ENCODE measurements at places on chromosomes 4 and X.
A peak's percentile ranks its signal among the peaks of the same experiment; 100 is the strongest.

- DNase-seq, result no peak
Observed at GRCh38 chr4:140816806-140817510, 60.8 kb upstream of the TBC1D9 start.

DNA sequence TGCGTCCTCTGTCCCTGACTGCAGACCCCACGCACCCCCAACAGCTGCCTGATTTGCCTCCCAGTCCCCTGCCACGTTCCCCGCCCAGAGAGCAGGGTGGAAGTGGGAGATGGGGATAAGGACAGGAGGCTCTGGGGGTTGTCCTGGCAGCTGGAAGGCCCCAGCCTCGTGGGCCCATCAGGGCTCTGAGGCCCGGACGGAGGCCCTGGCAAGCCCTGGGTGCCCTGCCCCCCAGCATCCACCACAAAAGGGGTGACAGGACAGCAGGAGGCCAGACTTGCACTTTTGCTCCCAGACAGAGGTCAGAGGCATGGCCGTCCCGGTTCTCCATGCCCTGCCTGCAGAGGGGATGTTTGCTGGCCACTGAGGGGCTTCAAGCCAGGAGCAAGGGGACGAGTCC, 4.7 kb downstream of the SH3TC1 start:
- no peak for DNase-seq

- DNase-seq, result no peak
Observed at GRCh38 chrX:151710457-151710856, 5.4 kb upstream of the FATE1 start.

DNA sequence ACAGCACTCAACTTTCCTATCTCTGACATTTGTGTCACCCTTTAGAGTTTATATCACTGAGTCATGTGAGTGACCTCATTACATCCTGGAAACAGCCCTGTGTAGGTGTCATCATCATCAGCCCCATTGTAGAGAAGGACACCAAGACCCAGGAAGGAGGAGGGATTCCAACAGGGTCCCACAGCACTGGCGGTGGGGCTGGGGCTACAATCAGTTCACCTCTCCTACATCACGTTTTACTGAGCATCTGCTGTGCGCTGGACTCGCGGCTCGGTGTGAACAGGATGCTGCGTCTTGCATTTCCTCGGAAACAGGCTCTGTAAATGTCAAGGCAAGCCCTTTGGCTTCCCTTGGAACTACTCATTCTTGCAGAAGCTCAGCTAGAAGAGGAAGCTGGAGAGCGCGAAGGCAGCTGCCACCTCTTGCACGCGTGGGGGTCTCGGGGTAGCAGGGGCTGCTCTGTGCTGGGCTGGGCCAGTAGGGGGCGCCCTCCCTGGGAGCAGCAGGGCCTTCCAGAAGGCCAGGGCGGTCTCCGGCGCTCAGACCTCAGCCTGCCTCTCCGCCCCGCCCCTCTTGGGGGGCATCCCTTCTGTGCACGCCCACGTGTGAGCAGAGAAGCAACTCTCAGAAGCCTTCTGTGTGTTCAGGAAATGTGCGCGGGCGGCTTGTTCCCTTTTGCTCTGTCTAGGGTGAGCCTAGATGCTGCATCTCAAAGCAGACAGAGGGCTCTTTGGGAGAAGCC, 29.0 kb downstream of the REELD1 start:
- DNase-seq, result no peak

DNA sequence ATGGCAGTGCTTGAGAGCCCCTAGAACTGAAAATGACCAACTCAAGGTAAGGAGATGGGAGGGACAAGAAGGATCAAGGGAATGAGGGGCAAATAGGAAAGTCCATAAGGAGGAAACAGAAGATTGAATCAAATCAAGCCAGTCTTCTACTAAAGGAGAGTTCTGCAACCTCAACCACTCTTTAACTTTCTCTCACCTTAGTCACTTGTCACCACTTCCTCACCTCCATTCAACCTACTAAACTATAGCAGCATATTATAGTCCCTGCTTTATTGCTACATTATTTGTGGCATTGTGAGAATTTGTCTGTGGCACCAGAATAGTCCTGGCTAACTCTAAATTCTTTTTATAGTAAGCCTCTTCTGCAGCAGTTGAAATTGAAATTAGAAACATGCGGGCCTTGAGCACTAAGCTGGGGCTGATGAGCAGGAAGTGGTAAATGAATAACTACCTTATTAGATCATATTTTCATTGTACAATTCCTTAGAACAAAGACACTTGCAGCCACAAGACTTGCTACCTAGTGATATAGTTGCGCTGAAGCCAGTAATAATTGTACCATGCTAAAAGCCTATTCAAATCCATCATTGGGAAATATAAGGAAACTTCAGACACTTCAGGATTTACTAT, 336.9 kb downstream of the ZNF674 start:
- no peak for DNase-seq

- DNase-seq, result peak; percentile 81
Observed at GRCh38 chr4:64539234-64539849, 130.1 kb upstream of the TECRL start.

DNA sequence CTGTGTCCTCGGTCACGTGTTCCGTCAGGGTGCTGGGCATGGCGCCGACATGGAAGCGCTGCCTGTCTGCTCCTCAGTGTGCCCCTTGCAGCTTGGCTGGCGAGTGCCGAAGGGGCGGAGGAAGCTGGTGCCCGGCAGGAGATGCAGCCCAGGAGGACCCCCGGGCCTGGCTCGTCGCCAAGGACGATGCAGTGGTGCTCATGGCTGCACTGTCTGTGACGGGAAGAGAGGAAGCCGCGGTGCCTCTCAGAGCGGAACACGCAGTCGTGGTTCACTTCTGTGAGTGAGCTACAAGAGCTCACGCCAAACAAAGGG, 38.1 kb downstream of the FGFRL1 start:
- DNase-seq, result no peak

DNA sequence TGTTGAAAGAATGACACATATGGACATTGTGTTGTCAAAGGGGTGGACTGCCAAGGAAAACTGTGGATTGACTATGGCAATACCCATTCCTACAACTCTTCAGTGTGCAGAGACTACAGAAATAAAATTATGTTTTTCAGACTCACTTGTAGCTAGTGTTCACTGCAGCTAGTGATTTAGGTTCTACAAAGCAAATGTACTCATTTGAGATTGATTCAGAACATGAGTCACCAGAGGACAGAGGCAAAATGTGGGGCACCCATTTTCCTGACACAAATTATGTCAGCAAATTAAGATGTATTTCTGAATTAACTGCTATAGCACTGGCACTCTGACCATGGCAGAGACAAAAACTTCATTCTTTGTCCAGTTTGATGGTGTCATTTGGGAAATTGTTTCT, 40.7 kb downstream of the SPCS3 start:
- no peak for DNase-seq

GRCh38 chr4:93605163-93605562, 223.4 kb upstream of the ATOH1 start:
- DNase-seq, result no peak

- DNase-seq, result no peak
Observed at GRCh38 chr4:17535906-17536305, 20.9 kb downstream of the CLRN2 start.

GRCh38 chrX:53153581-53153980, 59.6 kb downstream of the KANTR start:
- DNase-seq, result no peak

GRCh38 chr4:116925900-116926457, 159.4 kb downstream of the TRAM1L1 start:
- no peak for DNase-seq

DNA sequence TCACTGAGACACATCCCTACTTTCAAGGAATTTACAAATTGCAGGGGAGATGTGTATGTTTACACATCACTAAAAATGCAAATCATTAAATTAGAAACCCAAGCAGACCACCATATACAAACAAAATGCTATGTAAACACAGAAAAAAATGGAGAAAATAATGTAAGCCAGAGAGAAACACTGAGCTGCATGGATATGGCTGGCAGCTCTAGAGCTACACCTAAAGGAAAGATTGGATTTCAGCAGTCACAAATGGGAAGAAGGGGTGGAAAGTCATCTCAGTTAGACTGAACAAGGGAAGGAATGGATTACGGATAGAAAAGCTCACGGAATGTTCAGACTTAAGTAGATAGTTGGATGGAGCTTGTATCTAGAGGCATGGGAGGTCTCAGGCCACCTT, 186.3 kb downstream of the MOSPD2 start:
- no peak for DNase-seq

DNA sequence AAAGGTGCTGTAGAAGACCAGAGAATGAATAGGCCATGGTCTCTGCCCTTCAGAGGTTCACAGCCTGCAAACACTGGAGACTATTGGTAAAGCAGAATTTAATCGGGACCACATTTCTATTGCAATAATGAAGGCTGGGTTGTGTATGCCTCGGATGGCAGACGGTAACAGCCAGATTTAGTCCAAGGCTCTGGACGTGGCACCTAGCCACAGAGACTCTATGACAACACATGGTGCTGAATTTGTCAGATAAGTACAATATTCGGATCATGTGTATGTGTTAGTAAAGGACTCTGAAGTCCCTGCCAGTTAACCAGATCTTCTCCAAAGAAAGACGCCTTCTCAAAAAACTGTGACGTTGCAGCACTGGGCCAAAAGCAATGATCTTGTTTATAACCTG, 129.0 kb downstream of the DCTD start:
- peak; percentile 31 for DNase-seq

DNA sequence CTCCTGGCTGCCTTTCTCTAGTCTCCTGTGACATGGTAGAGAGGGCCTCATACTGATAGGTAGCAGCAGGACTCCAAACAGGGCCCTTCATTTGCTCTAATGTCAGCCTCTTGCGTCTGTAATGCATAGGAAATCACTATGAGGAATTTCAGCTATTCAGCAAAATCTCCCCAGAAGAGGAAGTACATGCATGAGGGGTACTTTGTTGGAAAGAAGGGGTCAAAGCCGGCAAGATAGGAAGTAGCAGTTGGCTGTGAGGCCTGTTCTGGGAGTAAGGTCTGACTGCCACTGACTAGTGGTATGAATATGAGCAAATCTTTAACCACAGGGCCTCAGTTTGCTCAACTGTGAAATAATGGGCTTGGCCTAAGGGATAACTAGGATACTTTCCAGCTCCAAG, 283.2 kb downstream of the ARHGAP10 start:
- no peak for DNase-seq

DNA sequence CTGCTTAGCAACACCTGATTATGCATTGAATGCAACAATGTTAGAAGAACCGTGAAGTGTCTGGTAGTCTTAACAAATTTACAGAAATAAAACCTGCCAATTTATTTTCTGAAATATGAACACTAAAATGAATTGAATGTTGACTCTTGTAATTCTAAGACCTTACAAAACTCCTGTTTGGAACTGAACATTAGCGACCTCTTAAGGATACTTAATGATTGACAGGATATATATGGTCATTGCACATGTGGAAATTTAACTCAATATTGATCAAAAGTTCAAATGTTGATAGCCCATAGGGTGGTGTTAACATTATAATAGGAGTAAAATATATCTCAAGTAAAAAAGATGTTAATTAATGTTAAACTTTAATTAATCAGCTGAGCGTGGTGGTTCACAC, 79.1 kb downstream of the TECRL start:
- DNase-seq, result no peak

DNA sequence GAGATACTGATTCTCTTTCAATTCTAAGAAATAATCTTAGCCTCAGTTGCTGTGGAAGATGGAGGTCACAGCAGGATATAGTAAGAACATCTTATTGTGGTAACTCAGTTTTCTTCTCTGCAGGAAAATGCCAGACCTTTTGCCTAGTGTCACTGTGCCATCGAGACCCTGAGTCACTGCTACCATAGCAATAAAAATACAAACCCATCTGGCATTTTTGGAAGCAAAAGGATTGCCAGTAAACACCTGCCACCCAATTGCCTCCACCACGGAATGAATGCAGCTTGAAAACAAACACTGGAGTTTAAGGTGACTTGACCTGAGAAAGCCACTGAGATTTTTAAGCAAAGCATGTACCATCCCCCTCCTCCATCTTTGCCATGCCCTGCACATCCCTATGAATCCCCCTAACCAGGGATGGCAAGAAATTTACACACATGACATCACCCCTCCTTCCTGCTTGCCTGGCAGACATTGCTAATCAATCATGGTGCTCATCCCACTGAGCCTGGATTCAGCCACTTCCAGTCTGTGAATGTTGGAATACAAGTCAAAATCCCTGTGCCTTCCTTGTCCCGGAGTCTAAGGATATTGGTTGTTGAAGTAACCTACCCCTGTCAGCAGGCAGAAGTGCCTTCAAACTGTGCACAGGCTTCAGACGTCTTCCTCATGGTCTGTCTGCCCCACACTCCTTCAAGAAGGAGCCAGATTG, 59.6 kb upstream of the MAMLD1 start:
- peak; percentile 29 for DNase-seq

DNA sequence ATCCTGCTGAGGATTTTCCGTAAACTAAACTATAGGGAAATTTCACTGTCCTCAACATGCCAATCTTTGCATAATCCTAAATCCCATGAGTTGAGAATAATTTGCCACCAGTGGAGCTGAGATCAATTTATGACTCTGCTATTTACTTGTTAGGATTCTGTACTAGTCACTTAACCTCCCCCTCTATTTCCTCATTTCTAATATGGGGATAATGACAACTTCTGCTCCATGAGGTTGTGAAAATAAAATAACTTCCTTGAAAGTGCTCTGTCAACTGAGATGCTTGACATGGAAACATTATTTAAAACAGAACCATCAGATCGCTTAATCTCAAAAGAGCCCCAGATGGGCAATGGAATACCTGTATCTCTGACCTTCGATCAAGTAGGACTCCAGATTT, 2.6 kb upstream of the FGF16 start:
- DNase-seq, result no peak

GRCh38 chr4:186762361-186762760, 38.7 kb upstream of the FAT1 start:
- DNase-seq, result no peak

DNA sequence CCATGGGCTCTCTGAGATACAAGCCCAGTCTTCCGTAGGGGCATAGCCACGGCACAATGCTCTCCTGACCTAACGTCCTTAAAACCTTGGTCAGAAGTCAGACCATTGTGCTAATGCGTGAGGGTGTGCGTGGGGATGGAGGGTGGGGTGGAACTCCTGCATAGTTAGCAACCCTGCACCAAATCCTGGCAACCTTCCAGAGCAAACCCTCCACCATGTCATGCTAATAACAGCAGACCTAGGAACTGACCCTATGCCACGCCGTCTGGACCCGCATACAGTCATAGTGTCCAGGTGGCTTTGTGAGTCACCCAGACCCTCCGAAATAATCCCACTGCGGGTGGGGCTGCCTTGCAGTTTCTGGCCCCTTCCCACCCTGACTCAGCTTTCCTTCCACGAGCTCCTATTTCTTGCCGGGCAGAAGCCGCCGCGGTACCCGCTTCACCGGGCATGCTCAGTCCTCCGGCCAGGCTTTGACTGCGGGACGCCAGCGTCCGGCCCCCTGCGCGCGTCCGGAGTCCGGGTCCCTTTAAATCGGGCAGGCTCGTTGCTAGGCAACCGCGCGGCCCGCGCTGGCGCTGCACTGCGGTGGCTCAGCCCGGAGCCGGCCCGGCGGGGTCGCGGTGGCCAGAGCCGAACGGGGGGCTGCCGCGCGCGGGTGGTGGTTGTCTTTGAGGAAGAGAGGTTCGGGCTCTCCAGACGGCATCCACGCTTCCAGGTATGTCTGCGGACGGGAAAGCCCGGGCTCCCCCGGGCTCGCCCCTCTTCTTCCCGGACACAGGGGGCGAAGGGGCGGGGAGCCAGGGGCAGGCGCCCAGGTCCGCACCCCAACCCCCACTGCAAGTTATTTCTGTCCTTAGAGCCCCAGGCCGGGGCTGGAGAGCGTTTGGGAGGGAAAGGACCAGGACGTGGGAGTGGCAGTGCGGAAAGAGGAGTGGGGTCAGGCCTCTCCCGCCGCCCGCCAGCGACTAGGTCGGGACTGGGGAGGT, at the start of gene CCDC160:
TSS of gene CCDC160 (plus strand) at position 557 of the 989 bp plus-strand sequence. CDS start 7,619 bp downstream, outside the sequence.
- DNase-seq, result no peak
